T-helper 17 cell (primary cell): ENCODE measurements at places on chromosomes 7 and 10.
A peak's percentile ranks its signal among the peaks of the same experiment; 100 is the strongest.

DNA sequence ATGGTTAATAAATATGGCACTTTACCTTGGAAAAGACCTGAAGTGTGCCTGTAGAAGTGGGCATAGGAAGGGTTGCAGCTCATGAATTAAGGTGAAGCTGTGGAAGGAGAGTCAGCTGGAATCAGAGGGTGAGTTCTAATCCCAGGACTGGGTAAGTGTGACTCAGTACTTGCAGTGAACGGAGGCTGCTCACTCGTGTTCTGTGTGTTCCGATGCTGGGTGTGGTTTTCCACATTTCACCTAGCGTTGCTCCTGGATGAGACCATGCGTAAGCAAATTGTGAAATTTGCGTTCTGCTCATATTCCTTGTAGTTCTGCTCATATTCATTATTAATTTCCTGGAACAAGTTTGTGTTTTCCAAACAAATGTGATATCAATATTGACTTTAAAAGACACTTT is 22.4 kb upstream of the TMEM236 start:
- DNase-seq: no peak

GRCh38 chr10:47435081-47435480 is 48.8 kb downstream of the ANXA8 start:
- no peak for DNase-seq

DNA sequence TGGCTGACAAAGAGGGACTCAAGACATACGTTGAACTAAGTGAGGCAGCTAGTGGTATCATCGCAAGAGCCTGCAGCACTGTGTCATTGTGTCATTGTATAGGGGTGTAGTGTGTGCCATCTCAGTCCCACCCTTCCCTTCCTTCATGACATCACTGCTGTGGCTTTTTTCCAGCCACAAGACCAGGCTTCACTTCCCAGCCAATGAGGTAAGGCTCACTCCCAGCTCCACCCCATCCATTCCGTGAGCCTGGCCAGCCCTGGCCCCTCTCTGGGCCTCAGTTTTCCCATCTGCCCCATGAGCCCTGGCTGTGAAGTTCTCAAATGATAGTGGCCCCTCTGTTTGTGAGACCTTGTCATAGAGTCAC is 134.3 kb upstream of the ZMIZ1 start:
- no peak for DNase-seq

DNA sequence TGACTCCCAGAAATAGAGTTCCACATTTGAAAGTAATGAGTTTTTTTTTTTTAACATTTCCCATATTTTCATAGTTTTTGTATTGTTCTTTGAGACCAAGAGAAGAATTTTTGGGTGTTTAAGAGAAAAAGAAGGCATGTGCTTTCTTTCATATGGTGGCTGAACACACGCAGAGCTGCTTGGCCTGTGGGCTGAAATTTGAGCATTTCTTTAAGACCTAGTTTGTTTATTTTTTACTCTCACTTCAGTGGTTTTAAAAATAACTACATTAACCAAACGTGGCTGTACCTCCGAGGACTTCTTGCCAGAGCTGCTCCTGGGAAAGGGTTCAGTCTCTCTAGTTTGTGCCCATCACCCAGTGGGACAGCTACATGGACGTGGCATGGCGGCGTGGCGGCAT is 58.3 kb downstream of the INPP5A start:
- DNase-seq: no peak

GRCh38 chr7:144459635-144460034 is 56.1 kb upstream of the NOBOX start:
- no peak for DNase-seq

- no peak for DNase-seq
Measured at GRCh38 chr10:12980713-12981306, 20.7 kb downstream of the CCDC3 start.

DNA sequence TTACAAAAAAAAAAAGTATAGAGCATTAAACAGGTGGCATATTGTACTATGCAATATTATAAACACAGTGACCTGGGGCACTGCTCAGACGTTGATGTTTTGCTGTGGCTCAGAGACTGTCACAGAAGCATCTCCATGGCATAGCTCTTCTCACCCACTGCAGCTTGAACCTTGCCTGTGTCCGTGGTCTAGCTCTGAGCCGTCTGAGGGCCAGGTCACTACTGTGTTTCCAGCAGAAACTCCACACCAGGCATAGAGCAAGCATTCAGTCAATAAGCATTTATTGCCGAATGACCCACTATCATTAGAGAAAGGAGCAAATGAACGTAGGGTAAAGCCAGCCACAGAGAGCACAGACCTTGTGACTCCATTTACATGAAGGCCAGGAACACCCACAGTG is 443.2 kb upstream of the FOXK1 start:
- DNase-seq: no peak

GRCh38 chr7:46168231-46168630 is 247.2 kb upstream of the IGFBP3 start:
- no peak for DNase-seq

GRCh38 chr10:110773693-110774068 is 98.0 kb upstream of the PDCD4 start:
- DNase-seq: no peak

DNA sequence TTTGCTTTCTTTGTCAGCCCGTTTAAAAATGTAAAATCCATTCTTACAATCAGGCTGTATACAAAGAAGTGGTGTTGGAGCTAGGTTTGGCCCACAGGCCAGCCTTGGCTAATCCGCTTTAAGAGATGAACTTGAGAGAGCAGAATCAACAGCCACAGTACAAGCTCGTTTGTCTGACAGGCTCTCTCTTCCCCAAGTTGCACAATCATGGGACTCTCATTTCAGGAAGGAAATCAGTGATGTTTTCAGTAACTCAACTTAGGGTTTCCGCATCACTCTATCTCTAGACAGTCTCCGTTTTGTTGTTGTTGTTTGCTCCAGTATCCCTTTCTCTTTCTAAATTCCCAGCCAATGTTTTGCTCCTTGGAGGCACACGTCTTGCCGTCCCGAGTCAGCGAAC is 582.0 kb upstream of the MKI67 start:
- DNase-seq: no peak

DNA sequence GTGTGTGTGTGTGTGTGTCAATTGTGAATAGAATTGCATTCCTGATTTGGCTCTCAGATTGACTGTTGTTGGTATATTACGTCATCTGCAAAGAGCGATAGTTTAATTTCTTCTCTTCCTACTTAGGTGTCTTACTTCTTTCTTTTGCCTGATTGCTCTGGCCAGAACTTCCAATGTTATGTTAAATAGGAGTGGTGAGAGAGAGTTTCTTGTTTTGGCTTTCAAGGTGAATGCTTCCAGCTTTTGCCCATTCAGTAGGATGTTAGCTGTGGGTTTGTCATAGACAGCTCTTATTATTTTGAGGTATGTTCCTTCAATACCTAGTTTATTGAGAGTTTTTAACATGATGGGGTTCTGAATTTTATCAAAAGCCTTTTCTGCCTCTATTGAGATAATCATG is 34.2 kb upstream of the PRSS37 start:
- DNase-seq: no peak

DNA sequence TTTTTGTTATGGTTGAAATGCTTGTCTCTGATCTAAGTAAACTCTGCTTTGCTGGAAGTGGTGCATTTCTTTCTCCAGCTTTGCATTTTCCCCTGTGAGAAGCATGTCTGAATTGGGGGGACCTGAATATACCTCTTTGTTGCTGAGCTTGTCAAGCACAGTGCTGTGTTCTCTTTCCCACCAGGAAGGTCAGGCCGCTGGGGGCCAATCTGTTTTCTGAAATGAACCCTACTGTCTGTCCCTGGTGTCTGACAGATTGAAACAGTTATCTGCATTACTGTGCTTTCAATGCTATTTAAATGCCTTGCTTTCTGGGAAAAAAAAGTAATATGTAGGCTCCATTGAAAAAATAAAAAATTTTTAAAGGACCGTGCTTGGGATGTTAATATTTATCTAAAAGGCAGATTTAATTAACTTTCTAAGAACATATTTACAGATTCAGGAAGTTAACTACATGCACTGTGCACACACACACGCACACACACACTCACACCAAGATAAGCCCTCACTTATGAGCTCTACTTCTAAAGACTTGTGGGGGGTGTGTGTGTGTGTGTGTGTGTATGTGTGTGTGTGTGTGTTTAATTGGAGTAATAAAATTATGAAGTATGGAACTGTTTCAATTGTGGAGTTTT is 127.0 kb upstream of the FZD1 start:
- DNase-seq: no peak

- no peak for DNase-seq
Measured at GRCh38 chr7:107641676-107642075, 19.0 kb upstream of the SLC26A4 start.

- no peak for DNase-seq
Measured at GRCh38 chr7:148191391-148192065, 399.0 kb upstream of the C7orf33 start.

DNA sequence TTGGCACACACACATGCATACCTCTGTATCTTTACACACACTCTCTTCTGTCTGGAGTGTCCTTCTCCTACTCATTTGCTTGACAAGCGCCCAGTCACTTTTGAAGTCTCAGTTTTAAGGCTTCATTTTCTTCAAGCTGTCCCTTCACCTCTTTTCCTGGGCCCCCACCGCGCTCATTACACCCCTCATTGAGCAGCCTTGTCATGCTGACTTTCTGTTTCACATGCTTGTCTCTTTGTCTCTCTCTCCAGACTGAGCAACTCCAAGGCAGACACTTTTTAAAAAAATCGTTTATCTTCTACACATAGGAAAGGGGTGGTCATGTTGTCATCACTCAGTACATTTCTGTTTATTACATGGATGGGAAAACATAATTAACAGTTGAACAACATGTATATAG is 225.2 kb upstream of the FZD1 start:
- DNase-seq: no peak

DNA sequence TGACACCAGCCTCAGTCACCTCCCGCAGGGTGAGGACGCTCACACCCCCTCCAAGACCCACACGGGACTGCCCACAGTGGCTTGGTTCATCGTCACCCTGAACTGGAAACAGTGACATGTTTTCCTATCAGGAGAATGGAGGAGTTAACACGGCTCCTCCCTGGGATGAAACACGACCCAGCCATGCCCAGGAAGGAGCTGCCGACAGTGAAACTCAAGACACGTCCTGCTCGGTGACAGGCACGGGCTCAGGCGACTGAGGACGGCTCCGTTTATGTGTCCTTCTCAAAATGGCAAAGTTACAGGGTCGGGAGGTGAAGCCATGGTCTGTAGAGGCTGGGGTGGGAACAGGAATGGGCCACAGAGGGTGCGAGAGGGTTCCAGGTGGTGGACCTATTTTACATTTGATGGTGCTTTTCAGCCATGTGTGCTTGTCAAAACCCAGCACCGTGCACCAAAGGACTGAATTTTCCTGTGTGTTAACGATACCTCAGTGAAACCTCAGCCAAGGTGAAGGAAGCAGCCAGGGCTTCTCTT is 272.4 kb downstream of the ADARB2 start:
- no peak for DNase-seq

DNA sequence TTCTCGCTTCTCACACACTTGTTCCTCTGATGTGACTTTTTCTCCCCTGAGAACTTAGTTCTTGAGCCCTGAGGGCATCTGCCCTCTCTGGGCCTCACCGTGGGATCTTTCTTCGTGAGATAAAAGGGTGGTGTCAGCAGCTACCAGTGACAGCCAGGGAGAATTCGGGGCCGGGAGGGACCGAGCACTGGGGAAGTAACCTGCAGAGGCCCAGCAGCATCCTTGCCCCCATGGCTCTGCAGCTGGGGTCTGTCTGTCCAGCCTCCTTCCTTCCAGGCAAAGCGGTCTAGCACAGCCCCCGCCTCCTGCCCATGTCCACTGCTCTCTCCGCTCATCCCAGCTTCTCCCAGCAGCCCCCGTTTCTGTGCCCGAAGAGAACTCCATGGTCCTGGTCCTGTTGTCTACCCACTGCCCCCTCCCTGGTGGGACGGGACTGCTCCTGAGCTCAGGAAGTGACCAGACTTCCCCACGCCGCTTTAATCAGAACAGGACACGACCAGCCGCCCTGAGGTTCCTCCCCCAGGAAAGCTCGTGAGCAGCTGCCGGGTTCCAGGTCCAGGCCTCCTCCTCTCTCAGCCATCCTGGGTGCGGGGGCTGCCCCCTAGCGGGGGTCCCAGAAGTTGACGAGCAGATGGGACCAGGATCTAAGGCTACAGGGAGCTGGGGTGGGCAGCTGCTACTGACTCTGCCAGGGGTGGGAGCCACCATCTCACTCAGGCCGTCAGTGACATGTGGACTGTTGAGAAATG is 187.5 kb downstream of the WDR37 start:
- no peak for DNase-seq

DNA sequence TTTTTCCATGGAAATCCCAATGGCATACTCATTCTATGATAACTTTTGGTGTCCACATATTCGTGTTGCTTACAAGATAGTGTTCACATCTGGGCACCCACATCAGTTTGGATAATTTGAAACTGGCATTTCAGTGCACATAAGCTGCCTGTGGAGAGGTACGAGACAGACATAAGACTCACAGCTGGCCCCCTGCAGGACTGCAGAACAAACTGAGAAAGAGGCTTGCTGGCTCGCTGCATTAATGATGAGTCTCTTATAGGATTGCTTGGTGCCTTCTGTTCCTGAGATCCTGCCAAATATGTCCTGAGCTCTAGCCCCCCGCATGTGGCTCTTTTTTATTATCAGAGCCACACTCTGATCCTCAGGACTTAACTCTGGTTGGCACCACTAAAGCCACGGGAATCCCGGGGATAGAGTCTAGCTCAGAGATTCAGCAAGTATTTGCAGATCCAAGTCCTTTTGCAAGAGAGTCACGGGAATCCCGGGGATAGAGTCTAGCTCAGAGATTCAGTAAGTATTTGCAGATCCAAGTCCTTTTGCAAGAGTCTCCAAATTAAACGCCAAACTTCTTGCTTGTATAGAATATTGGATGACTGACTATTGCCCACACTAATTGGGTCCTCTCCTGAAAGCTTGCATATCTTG is 34.0 kb upstream of the JCAD start:
- no peak for DNase-seq

GRCh38 chr7:105745681-105746330 is 130.6 kb downstream of the ATXN7L1 start:
- DNase-seq: no peak

DNA sequence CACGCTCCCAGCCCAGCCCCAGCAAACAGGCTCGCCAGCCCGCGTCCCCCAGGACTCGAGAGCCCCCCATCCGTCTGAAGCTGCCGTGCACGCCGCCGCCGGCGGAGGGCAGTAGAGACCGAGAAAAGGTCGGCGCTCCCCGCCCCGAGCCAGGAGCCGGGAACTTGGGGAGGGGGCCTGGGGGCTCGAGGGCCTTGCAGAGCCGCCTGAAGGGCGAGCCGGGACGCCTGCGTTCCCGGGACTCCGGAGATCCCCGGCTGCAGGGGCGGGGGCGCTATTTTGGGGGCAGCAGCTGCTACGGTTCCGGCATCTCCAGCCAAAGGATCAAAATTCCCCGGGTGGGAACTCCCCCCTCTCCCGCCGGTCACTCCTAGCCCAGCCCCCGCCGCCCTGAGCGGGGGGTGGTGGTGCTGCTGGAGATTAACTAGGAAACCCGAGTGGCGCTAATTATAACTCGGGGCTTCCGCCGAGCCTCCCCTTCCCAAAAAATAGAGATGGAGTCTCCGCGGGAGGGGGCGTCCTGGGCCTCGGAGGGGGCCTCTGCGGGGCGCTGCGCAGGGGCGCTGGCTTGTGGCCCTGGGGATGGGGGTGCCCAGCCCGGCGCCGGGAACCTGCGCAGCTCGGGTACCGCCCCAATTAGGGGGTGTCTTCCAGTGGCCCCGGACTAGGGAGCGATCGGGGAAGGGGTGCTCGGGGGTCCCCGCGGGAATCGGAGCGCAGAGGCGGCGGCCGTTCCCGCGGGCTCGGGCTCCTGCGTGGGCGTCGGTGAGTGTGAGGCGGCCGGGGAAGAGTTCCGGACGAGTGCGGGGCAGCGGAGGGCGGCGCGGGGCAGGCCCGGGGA is 608 bp downstream of the ACHE start:
- peak; percentile 46 for DNase-seq

- DNase-seq: no peak
Measured at GRCh38 chr7:1853431-1853985, 183.4 kb downstream of the ELFN1 start.

- no peak for DNase-seq
Measured at GRCh38 chr10:22338931-22339330, 6.4 kb upstream of the SPAG6 start.
